ENCODE measurements at places on chromosomes 6 and 20. TPM values are rescaled to one million over a fixed set of nuclear protein-coding genes. Genes with fewer than 3 reads are reported as not detected.

Gene STX11
- total RNA-seq: not detected

GRCh38 chr6:102223942-102224341 lies 830.4 kb downstream of the GRIK2 start:
- no peaks in the 10 kb centered on the region for H3K27me3 ChIP-seq
- no peak overlapping the region for H3K4me3 ChIP-seq
- H3K36me3 ChIP-seq: no peaks in the 10 kb centered on the region
- DNase-seq: no peak
- H3K4me1 ChIP-seq: no peaks in the 10 kb centered on the region

GRCh38 chr6:168370310-168370991 lies 50.9 kb upstream of the DACT2 start:
- peak; percentile 92 for DNase-seq
- H3K27ac ChIP-seq: no peak overlapping the region
- peaks cover 8% of the 10 kb centered on the region for H3K36me3 ChIP-seq
- peaks cover 6% of the 10 kb centered on the region for H3K4me1 ChIP-seq
- no peak overlapping the region for H3K4me3 ChIP-seq

Gene ENPP3
- not detected for total RNA-seq

Gene TXLNB
- total RNA-seq: not detected

Gene HSPA12B
- 0.44 TPM for total RNA-seq

DNA sequence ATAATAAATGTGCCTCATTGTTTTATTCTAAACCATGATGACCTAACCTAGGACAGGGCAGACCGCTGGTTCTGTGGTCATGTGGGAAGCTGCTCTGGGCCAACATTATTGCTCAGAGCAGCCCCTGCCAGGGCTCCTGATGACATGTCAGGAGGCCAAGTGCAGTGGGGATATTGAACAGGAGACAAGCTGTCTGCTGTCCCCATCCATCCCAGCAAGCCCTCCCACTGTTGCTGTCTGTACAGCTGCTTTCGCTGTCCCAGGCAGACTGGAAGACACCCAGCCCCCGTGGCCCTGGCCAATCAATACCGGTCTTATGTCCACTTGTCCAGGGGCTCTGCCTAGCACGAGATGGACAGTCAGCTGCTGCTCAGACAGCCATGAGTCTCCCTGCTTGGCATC lies 43.2 kb upstream of the FNDC1 start:
- H3K36me3 ChIP-seq: no peaks in the 10 kb centered on the region
- peaks cover 8% of the 10 kb centered on the region for H3K27me3 ChIP-seq
- H3K4me3 ChIP-seq: peak overlapping the region; percentile 25
- H3K4me1 ChIP-seq: peaks cover 20% of the 10 kb centered on the region
- H3K27ac ChIP-seq: peak overlapping the region; percentile 93

DNA sequence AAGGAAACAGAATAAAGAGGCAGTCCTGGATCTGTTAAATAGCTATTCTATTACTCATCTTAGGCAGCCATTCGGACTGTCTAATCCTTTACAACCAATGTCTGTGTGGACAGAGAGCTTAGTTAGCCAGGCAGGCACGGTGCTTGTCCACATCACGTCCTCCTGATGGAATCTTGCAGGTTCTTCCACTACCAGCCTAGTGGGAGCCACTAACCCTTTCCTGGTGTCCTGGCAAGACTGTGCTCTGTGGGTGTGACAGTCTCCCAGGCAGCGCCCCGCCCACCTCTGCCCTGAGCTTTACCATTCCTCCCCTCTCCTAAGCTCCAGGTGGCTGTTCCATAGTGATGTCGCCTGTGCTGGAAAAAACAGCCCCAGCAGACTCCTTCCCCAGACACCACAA lies 78.3 kb upstream of the CLDN20 start:
- peaks cover 8% of the 10 kb centered on the region for H3K27me3 ChIP-seq
- H3K36me3 ChIP-seq: peaks cover 4% of the 10 kb centered on the region
- H3K4me1 ChIP-seq: peaks cover 24% of the 10 kb centered on the region
- H3K4me3 ChIP-seq: no peak overlapping the region

Gene C6orf15
- total RNA-seq: not detected

GRCh38 chr6:36697481-36697903 lies at the start of gene RAB44:
RAB44 (plus strand) TSS chr6:36697826; CDS start chr6:36704236, 6,410 bp downstream.
- DNase-seq: no peak
- peaks cover 2% of the 10 kb centered on the region for H3K27me3 ChIP-seq
- H3K4me3 ChIP-seq: no peak within 1 kb of the TSS
- no peaks in the 10 kb centered on the region for H3K36me3 ChIP-seq
- no peak within 1 kb of the TSS for H3K27ac ChIP-seq
